ENCODE measurements at places on chromosomes 2 and 18. TPM values are rescaled to one million over a fixed set of nuclear protein-coding genes. Genes with fewer than 3 reads are reported as not detected.

- DNase-seq = peak; percentile 80
Observed at GRCh38 chr2:172172513-172173173, 69.9 kb upstream of the DLX2 start.

GRCh38 chr18:7666195-7666776 lies 99.2 kb downstream of the PTPRM start:
- DNase-seq = no peak

DNA sequence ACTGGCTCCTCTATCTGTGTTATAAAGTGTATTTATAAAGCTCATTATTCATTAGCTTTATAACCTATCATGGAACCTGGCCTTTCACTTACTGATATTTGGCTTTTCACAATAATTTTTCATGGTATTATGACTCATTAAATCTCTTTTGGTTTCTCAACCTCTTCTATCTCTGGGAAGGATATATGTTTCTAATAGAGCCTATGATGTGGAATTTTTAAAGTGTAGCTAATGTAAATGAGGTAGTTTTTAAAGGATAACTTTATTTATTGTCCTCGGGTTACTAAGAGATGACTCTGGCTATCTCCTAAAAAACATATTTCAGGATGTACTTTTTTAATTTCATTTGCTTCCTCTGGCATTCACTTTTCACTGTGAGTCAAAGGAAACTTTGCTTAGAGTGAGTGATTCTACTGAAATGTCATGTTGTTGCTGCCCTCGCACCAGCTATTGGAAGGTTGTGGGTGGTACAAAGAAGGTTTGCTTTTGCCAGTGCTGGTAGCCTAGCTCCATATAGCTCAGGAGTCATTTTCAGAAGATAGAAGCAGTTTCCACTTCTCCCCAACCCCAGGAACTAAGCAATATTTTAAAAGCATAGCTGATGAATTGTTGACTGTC lies 85.2 kb upstream of the RPE start:
- no peak for DNase-seq

- no peak for DNase-seq
Observed at GRCh38 chr2:18831916-18832510, 242.6 kb upstream of the NT5C1B start.

- no peak for DNase-seq
Observed at GRCh38 chr2:198452327-198452726, 647.9 kb downstream of the PLCL1 start.

- peak; percentile 19 for DNase-seq
Observed at GRCh38 chr2:241777170-241777685, 606 bp downstream of the GAL3ST2 start.

DNA sequence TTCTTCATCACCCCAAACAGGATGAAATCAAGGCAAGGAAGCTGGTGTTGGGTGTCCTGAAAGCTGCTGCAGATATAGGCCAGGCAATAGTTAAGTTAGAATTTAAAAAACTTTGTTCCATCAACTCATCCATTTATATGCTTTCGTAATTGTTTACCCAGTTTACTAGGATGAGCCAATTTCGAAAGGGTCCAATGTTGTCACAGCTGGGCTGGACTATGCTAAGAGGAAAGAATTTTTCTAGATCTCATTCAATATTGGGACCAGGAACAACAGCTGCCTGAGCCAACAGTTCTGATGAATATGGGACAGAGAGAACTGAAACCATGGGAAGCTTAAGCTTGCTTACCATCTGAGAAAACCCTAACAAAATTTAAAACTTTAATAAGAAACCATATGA lies 21.6 kb upstream of the SP3 start:
- DNase-seq = no peak

GRCh38 chr2:85706599-85707296 lies 12.6 kb downstream of the GNLY start:
- no peak for DNase-seq

- DNase-seq = no peak
Observed at GRCh38 chr18:40984856-40985255, 970.2 kb upstream of the PIK3C3 start.

The HRH4 gene
- total RNA-seq = not detected
